ENCODE measurements at places on chromosomes 16 and 17.

DNA sequence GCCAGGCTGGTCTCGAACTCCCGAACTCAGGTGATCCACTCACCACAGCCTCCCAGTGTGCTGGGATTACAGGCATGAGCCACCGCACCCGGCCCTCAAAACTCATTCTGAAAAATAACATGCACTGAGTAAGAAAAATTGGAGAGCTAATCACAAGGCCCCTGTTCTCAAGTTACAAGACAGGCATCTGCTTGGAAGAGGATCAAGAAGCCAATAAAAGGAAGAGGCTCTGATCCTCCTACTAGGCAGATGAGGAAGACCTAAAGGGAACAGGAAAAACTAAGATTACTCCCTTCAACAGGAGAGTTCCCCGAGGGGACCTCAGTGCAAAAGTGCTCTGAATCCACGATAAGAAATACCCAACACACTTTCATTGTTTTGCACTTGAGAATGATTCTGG is 18.4 kb downstream of the BLMH start:
- peak; percentile 27 for DNase-seq

DNA sequence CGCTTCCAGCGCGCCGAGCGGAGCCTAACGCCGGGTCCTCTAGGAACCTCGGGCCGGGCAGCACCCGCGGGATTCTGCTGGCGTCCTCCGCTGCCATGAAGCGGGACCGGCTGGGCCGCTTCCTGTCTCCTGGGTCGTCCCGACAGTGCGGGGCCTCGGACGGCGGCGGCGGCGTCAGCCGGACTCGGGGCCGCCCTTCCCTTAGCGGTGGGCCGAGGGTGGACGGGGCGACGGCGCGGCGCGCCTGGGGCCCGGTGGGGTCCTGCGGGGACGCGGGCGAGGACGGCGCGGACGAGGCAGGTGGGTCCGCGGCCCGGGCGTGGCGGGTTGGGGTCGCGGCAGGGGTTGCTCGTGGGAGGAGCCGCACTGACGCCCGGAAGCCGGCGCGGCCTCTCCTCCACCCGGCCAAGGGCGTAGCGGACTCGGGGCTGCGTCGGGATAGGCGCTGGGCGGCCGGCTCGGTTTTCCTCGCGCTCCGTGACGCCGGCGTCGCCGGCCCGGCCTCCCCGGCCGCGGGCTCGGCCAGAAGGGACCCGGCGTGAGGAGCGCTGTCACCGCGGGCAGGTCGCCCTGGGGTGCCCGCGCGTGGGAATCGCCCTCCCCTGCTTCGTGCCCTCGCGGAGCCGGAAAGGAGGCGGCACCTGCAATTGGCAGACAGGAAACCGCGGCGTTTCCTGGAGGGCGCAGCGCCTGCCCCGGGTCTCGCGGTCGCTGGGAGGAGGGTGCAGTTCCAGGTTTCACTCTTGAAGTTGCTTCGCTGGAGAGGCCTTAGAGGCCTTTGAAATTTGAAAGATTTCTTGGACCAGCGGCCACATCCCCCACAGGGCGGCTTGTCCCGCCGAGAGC is 432 bp downstream of the ZNF276 start:
- DNase-seq: no peak

- peak; percentile 76 for DNase-seq
These were observed 17.8 kb upstream of the RAI1 start for GRCh38 chr17:17663160-17664063.

- no peak for DNase-seq
These were observed 6.4 kb downstream of the CYB561 start for GRCh38 chr17:63439687-63440086.

DNA sequence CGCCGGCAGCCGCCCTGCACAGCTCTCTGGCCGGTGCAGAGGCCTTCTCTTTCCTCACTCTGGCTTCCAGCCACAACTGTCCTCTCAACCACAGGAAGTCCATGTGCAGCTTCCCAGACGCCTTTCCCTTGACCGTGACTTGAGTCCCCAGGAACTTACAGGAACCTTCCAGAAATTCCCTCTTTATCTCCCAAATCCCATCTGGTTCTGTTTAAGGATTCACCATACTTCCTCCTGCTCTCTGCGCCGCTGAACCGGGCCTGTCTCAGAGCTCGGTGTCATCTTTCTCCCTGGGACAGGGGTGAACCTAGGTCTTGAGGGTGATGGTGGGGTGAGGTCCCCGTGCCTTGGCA is 65.2 kb upstream of the ZNF469 start:
- no peak for DNase-seq

DNA sequence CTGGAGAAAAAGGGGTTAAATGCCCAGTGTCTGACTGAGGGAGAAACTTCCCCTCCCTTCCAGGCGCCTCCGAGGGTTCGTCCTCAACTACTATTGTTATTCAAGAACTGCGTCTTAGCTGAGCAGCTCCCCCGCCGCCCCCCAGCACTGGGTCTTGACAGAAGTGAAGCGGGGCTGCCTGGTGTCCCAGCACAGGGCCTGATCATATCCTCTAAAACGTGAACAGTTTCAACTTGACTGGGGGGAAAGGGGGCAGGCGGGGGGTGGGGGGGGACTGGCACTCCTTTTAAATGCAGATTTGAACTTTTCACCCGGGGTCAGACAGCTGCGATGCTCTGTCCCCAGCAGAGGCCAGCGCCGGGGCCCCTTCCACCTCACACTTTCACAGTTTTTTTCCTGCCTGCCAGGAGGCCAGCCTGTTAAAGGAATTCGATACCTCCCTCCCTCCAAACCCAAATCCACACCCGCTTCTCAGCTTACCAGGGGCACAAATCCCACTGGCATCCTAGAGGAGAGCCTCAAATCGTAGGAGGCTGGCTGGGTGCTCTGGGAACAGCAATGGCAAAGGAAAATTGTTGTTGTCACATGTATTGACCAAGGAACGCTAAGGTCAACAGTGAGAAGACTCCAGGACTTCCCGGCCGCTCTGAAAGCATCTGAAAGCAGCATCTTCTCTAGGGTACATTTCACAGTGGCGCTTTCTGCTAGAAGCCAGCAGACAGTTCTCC is 14.5 kb downstream of the ZFHX3 start:
- peak; percentile 82 for DNase-seq

DNA sequence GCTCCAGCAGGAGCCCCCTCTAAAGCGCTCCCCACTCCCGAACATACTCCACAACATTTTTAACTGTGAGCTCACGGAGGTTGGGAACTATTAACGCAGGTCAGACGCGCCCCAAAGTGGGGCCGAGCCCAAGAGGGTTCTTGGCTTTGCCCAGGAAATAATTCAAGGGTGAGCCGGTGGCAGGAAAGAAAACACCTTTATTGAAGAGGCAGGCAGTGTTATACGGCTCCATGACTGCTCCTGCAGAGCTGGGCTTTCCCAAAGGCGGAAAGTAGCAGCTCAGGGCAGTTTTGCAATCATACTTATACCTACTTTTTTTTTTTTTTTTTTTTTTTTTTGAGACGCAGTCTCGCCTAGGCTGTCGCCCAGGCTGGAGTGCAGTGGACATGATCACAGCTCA is 6.2 kb downstream of the ADCY9 start:
- no peak for DNase-seq

DNA sequence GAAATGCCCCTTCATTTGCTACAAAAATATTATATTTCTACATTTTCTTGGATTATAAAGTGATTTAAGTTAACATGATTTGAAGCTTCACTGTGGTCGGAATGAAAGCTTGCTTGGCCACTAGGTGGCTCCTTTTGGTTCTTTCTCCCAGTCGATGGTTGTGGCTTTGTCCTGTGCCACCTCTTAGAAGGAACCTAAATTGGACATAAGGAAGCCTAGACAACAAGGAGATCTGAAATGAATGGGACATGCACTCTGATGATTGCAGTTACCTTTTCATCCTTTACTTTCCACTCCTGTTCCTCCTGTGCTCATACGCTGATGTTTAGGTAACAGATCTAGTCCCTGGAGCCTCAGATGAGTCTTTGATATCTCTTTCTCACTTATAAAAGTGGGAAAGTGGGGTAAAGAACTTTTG is 39.2 kb downstream of the FTO start:
- DNase-seq: no peak

GRCh38 chr17:82291582-82292250 is 18.2 kb upstream of the CSNK1D start:
- no peak for DNase-seq
